ENCODE measurements at places on chromosomes 11 and 22. TPM values are rescaled to one million over a fixed set of nuclear protein-coding genes. Genes with fewer than 3 reads are reported as not detected.

GRCh38 chr11:126061707-126062678 lies 673 bp downstream of the CDON start:
- H3K4me1 ChIP-seq = peaks cover 10% of the 10 kb centered on the region
- peak overlapping the region; percentile 44 for H3K4me3 ChIP-seq
- peak overlapping the region; percentile 80 for H3K27ac ChIP-seq
- no peaks in the 10 kb centered on the region for H3K36me3 ChIP-seq
- DNase-seq = no peak
- H3K27me3 ChIP-seq = no peaks in the 10 kb centered on the region

- H3K4me1 ChIP-seq = no peaks in the 10 kb centered on the region
- H3K27me3 ChIP-seq = no peaks in the 10 kb centered on the region
- H3K4me3 ChIP-seq = peak overlapping the region; percentile 83
- H3K27ac ChIP-seq = peak overlapping the region; percentile 91
- peak; percentile 54 for DNase-seq
- no peaks in the 10 kb centered on the region for H3K36me3 ChIP-seq
These were observed 1.0 kb downstream of the POU2AF3 start for GRCh38 chr11:111299101-111300026.

Gene TKFC
- 30.8 TPM for total RNA-seq

Gene TCN1
- not detected for total RNA-seq

Gene OR4C46
- not detected for total RNA-seq

DNA sequence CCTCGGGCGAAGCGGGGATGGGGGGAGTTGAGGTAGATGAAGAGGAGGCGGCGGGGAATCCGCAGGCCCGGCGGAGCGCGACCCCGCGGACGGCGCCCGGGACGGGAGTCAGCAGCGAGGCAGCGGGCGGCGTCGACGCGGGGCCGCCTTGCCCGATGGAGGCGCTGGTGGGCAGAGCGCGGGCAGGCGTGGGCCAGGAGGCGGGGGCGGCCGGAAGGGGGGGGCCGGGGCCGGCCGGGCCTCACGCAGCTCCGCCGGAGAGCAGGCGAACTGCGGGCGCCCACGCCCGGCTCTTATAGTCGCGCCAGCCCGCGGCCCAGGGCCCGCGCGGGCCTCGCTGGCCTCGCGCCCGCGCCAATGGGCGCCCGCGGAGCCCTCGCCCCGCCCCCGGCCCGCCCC lies at the start of gene IGF2:
IGF2 (minus strand) TSS at position 267 of the 399 bp plus-strand sequence. CDS start 3,866 bp downstream, outside the sequence.
- no peak for DNase-seq
- H3K27me3 ChIP-seq = peaks cover 95% of the 10 kb centered on the region
- H3K36me3 ChIP-seq = no peaks in the 10 kb centered on the region
- H3K27ac ChIP-seq = no peak within 1 kb of the TSS
- H3K4me1 ChIP-seq = no peaks in the 10 kb centered on the region

GRCh38 chr11:67045314-67045713 lies 11.3 kb upstream of the RHOD start:
- H3K27ac ChIP-seq = no peak overlapping the region
- no peaks in the 10 kb centered on the region for H3K36me3 ChIP-seq
- no peak for DNase-seq
- no peaks in the 10 kb centered on the region for H3K27me3 ChIP-seq

Gene ROBO4
- 38.8 TPM for total RNA-seq

DNA sequence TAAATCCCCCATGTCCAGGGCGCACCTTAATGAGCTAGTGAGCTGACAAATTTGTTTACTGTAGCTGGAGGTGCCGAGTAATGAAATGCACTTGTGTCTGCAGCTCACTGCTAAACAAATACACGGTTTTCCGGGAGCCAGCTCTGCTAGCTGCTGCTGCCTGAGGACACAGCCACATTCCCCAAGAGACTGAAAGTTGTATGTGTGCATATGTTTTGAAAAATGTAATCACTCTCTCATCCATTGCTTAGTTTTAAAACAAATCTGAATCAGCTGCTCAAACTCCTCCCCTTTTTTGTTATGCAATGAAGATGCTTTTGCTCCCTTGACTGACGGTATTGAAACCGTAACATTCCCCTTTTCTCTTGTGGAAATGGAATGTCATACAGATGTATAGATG lies 62.4 kb upstream of the NNMT start:
- no peak for DNase-seq
- no peak overlapping the region for H3K4me3 ChIP-seq
- H3K27ac ChIP-seq = no peak overlapping the region
- H3K27me3 ChIP-seq = no peaks in the 10 kb centered on the region
- H3K4me1 ChIP-seq = peaks cover 8% of the 10 kb centered on the region
